ENCODE measurements at places on chromosomes 4 and X.

- no peak for DNase-seq
These were observed 20.9 kb upstream of the SOD3 start for GRCh38 chr4:24774452-24774851.

- no peak for DNase-seq
These were observed 38.3 kb upstream of the SPINK2 start for GRCh38 chr4:56859841-56860240.

DNA sequence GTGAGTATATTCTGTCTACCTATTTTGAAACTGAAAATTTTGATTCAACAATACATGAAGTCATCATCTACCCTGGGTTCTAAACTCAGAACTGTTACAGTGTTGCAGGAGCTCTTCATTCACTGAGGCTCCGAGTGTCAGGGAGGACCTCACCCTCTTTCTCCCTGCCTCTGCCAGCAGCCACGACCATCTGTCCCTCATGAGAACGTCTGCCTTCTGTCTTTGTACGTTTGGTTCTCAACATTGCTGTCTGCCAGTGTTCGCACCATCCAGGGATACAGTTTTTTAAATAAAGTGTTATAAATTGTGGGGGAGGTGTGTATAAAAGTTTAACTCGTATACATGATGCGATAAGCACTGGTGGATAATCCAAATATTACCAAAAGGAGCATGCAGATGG is 55.5 kb downstream of the TRAPPC11 start:
- no peak for DNase-seq

DNA sequence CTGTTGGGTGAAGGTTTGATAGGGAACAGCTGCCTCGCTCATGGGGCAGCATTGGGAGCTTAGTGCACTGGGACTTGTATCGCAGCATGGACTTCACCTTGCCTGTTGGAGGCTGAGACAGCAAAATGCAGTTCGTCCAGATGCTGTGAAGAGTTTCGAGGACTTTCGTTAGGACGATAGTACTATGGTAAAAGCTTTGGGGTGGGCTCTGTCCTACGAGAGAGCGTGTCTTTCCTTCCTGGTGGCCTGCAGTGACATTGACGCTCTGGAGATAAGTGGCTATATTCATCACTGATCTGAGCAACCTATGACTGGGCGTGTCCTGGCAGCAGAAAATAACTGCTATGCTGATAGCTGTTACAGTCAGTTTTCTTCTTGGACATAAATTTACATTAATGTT is 44.8 kb downstream of the ARHGAP10 start:
- DNase-seq, result no peak

DNA sequence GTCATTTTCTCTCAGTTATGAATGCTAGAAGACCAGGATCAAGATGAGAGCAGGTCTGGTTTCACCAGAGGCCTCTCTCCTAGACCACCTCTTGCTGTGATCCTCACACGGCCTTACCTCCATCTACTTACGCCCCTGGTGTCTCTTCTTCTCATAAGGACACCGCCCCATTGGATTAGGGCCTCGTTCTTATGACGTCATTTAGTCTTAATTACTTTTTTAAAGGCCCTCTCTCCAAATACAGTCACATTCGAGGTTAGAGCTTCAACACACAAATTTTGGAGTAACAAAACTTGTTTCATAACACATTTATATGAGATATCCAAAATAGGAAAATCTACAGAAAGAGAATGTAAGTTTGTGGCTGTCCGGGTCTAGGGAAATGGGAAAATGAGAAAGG is 391.0 kb upstream of the PITX2 start:
- DNase-seq, result no peak

- DNase-seq, result no peak
These were observed 44.5 kb upstream of the ATXN3L start for GRCh38 chrX:13364230-13364857.

- no peak for DNase-seq
These were observed 6.8 kb downstream of the NKX6-1 start for GRCh38 chr4:84492290-84492689.
